ENCODE measurements at places on chromosomes 6 and 20.

GRCh38 chr20:46430921-46431712, 24.7 kb upstream of the ELMO2 start:
- DNase-seq, result no peak

DNA sequence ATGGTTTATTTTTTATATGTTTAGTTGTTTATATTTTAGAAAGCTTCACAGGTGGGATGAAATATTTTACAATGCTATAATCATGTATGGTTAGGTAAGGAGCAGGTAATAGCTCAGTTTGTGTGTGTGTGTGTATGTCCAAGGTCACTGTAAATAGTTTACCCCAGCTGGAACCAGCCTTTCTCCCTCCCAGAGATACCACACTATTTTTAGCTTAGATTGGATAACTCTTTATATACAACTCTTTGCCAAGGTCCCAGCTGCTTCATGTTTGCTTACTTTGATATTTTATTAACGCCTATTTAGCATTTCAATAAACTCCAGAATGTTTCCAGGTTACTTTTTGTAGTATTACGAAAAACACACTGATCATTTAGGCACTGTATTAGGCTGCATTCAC, 1.8 kb upstream of the PEX7 start:
- no peak for DNase-seq

DNA sequence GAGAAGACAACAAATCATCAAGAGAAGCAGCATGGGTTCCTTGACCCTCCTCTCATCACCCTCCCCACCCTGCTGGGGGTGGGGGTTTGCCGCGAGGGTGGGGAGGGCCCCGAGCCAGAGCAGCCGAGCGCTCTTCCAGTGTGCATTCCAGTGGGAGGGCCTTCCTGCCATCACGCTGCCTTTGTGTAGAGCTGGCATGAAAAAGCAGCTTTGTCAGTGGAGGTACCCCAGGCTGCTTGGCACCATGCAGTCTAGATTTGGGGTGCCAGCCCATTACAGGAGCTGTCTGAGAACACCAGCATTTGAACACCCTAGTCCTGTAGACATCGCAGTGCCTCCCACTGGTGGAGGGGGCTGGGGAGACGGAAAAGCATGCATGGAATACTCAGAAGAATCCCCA, 12.2 kb downstream of the BAK1 start:
- DNase-seq, result no peak

- no peak for DNase-seq
Measured at GRCh38 chr6:134281388-134281787, 36.5 kb downstream of the SGK1 start.

GRCh38 chr20:8858181-8858787, 210.6 kb upstream of the PLCB4 start:
- peak; percentile 36 for DNase-seq

DNA sequence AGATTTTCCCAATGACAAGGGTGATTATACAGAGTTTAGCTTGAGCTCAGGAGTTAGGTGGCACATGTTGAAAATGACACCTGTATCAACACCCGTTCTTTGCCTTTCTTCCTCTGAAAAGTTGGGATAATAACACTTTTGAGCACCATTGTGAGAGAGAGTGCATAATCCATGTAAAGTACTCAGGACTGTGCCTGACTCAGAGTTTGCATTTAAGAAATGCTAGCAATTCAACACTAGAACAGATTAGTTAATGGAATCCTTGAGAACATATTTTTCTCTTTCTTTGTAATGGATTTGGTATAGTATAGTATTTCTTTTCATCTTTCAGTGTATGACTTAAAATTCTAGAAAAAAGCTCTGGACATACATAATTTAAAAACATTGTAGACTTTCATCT, 449.2 kb downstream of the GJA1 start:
- DNase-seq, result no peak

- no peak for DNase-seq
Measured at GRCh38 chr6:35203152-35203670, 10.5 kb upstream of the SCUBE3 start.

DNA sequence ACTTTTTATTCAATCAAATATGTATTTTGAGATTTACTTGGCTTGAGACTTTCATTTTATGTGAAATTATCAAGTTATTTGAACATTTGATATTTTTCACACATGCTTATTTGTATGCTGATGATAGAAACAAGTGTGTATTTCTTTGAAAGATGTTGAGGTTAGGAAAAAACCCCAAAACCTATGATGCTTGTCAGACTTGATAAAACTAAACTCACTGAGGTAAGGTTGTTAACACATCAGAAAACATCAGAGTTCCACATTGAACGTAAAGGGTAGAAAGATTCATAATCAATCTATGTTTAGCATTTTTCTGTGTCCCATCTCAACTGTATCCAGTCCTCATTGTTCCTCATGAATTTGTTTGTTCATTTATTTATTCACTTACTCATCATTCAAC, 12.2 kb downstream of the SF3B5 start:
- DNase-seq, result no peak

DNA sequence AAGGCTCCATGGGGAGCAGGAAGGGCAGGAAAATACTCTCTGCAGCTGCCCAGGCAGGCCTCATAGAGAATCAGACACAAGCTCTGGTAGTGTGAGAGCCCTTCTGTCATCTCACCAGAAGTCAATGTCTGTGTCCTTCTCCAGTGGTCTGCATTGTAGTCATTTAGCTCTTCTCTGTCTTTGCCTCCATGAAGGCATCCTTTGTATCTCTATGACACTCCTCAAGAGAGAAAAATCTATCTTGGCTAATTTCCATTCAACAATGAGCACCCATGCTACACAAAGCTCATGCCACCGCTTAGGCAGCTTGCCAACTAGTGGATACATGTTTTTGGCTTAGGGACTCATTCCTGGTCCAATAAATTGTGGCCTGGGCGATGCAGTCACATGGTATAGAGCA, 92.1 kb downstream of the RNF217 start:
- no peak for DNase-seq

- no peak for DNase-seq
Measured at GRCh38 chr6:19839788-19840187, 2.6 kb downstream of the ID4 start.

DNA sequence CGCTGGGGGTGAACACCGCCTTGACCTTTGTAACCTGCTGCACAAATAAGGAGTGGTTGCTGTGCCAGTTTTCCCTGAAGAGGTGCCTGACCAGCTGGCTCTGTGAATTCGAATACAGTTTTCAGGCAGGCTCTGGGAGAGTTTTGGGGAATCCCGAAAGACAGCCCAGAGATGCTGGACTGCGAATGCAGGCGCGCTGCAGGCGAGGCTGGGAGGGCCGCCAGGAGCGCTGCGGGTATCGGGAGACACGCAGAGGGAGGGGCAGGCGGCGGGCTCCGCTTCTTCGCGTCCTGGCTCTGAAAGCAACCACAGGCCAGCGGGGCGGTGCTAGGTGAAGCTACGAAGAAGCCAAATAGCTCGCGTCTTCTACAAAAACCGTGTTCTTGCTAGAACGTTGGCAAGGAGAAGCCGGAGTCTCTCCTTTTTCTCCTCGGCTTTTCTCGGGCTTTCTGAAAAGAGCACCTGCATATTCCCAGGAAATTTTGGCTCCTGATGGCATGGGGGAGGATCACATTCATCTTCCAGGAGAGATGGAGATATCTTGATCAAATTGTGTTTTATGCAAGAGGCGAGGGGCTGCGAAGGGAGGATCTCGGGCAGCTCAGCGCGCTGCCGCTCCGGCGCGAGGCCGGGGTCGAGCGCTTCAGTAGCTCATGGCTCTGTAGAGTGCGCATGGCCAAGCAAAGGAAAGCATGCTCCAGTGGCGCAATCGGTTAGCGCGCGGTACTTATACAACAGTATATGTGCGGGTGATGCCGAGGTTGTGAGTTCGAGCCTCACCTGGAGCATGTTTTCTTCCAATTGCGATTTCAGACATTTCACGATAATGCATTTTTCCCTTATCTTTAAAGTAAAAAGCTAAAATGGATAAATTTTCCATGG, 158.1 kb upstream of the ZNF184 start:
- DNase-seq, result peak; percentile 52

DNA sequence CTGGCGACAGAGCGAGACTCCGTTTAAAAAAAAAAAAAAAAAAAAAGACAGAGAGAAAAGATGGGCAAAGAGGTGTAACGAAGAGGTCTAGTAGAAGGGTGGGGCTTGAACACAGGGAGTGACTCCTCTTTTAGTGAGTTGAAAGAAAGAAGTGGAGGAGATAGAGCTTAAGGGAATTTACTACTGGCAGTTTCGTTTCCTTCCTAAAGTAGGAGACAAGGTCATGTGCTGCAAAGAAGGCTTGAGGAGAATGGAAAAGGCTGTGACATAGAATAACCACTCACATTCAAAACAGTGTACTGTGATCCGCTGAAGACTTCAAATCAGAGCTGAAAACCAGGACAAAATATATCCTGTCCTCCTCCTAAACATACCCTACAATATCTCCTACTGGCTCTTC, 63.8 kb upstream of the EIF2S2 start:
- DNase-seq, result no peak

DNA sequence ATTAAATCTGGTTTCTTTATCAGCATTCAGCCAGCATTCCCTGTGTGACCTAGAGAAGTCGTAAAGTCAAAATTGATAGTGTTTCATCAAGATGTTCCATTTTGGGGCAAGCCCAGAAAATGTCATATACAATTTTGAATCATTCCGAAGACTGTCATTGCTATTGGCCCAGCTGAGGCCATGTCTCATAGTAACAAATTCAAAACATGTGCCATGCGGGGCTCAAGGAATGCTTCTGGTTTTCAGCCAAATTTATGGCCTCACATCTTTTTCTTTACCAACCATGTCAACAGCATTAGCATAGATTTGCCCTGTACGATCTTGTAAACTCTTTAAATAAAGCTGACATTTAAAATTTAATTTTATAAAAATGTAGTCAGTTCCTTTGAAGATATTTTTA, 314.7 kb downstream of the PAX1 start:
- no peak for DNase-seq

GRCh38 chr20:61662226-61662967, 403.3 kb downstream of the TAF4 start:
- DNase-seq, result peak; percentile 56

DNA sequence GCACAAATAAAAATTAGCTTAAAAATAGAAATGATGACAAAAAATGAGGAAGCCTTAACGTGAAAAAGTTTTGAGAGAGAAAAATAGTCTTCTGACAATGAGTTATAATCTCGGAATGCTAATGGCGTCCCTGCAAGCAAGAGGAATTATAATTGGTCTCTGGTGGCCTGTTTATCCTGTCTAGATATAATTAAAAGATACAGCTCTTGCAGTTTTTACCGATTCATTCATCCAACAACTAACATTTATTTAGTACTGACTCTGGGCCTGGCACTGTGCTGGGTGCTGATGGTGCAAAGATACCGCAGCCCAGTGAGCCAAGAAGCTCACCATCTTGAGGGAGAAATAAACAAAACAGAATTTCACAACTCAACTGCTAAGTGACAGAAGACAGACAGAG, 31.6 kb upstream of the ANKRD60 start:
- no peak for DNase-seq

- DNase-seq, result no peak
Measured at GRCh38 chr6:111854683-111855082, 18.6 kb downstream of the FYN start.

- no peak for DNase-seq
Measured at GRCh38 chr6:140438346-140438735, 1063.9 kb upstream of the CITED2 start.

- DNase-seq, result no peak
Measured at GRCh38 chr6:107083921-107084320, 31.4 kb downstream of the BEND3 start.

- no peak for DNase-seq
Measured at GRCh38 chr20:46309945-46310344, 1.6 kb upstream of the CDH22 start.

GRCh38 chr20:52945862-52946522, 26.2 kb upstream of the TSHZ2 start:
- DNase-seq, result no peak

DNA sequence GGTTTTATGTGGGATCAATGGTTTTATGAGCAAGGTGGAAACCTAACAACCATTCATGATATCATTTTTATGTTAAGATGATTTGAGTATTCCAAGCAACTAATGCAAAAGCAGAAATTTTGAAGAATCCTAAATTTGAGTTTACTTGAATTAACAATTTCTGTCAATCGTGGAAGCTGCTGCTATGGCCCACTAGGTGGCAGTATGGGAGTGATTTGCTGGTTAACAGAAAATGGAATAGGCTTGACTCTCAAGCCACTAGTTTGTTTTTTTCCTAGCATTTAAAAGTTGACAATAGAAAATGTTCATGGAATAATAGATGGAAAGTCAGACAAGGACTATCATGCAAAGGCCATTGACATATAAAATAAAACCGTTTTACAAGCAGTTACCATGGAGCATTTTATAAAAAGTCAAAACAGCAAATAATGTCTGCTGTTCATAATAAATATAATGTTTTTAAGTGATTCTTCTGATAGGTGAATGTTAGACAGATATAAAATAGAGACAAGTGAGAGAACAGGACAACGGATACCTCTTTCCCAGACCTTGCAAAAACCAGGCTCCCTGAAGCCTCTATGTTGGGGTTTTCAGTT, 43.0 kb upstream of the TMEM200A start:
- peak; percentile 20 for DNase-seq

Measured in SK-N-SH (cell line).